ENCODE measurements at places on chromosomes 2 and 18.
A peak's percentile ranks its signal among the peaks of the same experiment; 100 is the strongest.

GRCh38 chr18:66317243-66318090 is 286.4 kb downstream of the CDH19 start:
- no peak for DNase-seq

GRCh38 chr2:235747786-235748091 is 253.9 kb downstream of the AGAP1 start:
- no peak for DNase-seq

- DNase-seq: no peak
Observed at GRCh38 chr2:235900631-235901030, 267.6 kb downstream of the GBX2 start.

DNA sequence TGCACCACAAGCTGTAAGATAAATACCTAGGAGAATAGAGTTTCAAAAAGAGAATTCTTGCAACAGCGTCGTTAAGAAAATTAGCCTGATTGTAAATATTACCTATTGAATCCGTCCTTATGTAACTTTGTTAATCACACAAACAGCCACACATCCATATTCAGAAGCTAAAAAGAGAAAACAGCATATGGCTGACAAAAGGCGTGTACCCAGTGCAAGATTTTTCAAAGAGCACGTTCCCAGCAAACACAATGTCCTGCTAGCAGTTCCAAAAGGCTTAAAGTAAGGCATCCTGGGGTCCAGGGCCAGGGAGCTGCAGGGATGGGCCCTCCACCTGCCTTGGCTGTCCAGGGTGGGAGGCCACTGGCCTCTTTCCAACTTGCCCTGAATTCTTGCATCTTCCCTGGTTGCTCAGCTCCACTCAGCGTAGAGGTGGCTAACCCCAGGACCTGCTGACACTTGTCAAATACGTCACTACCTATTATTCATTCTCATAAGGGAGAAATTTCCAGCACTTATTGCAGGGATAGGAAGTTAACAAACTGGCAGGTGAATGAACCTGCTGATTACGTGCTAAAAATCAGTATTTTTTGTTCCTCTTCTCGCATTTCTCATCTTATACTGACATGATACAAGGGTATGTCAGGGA is 102.1 kb upstream of the NEDD4L start:
- DNase-seq: no peak

- DNase-seq: peak; percentile 4
Observed at GRCh38 chr2:157460384-157460837, 16.5 kb upstream of the CYTIP start.
